Astrocyte (in vitro differentiated cells and primary cell): ENCODE measurements at places on chromosomes 1 and 21. TPM values are rescaled to one million over a fixed set of nuclear protein-coding genes. Genes with fewer than 3 reads are reported as not detected.

DNA sequence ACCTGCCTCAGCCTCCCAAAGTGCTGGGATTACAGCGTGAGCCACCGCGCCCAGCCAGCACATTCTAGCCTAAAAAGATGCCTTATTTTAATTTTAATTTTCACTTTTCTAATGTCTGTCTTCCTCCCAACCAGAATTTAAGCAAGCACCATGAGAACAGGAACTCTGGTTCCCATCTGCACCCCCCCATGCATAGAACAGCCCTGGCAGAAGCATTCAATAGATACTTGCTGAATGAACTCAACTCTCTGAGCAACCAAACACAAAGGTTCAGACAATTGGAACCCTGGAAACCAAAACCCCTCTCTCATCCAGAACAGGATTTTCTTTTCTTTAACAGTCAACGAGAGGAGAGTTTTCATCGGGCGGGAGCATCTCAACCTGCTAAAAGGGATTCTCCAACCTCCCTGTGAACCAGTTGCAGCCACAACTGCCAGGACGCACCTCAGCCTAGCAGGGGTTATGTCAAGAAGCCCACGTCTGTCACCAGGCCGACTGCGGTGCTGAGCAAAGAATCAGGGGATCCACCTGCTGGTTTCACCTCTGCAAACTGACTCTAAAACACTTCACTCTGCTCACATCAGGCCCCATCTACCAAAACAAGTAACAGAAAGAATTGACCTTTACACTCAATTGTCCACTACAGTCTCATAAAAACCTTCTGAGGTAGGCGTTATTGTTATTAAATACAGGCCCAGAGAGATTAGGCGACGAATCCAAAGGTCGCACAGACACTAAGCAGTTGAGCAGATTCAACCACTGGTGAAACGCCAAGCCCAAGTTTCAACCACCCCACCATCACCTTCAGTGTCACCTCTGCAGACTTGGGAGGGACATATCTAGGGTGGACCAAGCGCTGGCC lies 1.7 kb downstream of the KIAA2013 start:
- no peak for DNase-seq
- H3K4me1 ChIP-seq, result peaks cover 21% of the 10 kb centered on the region
- no peak overlapping the region for H3K27ac ChIP-seq
- no peaks in the 10 kb centered on the region for H3K27me3 ChIP-seq
- H3K4me3 ChIP-seq, result peak overlapping the region; percentile 63

GRCh38 chr1:223647249-223647648 lies 18.3 kb downstream of the CAPN8 start:
- H3K4me1 ChIP-seq, result no peaks in the 10 kb centered on the region
- DNase-seq, result no peak
- peaks cover 16% of the 10 kb centered on the region for H3K27me3 ChIP-seq
- H3K4me3 ChIP-seq, result no peak overlapping the region
- H3K36me3 ChIP-seq, result no peaks in the 10 kb centered on the region

GRCh38 chr1:178960482-178961240 lies 65.0 kb upstream of the FAM20B start:
- no peak overlapping the region for H3K27ac ChIP-seq
- no peak overlapping the region for H3K4me3 ChIP-seq
- no peaks in the 10 kb centered on the region for H3K36me3 ChIP-seq
- no peaks in the 10 kb centered on the region for H3K4me1 ChIP-seq
- no peaks in the 10 kb centered on the region for H3K27me3 ChIP-seq
- no peak for DNase-seq

DNA sequence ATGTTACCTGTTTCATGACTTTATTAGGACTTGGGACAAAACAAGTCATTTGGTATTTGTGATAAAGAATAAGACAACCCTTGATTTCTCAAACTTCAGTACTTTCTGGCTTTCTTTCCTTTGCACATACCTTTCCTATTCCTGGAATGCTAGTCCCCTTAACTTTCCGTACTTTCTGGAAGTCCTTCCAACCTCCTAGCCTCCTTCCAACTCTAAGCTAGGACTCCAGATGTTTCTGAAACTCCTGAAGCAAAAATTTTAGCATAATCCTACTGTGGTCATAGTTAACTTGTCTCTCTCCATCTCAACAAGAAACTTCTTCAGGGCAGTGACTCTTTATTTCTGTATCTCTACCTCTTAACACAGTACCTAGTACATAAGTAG lies 19.8 kb upstream of the C1orf105 start:
- no peak overlapping the region for H3K27ac ChIP-seq
- H3K4me1 ChIP-seq, result peaks cover 33% of the 10 kb centered on the region
- no peak for DNase-seq

- H3K36me3 ChIP-seq, result no peaks in the 10 kb centered on the region
- peaks cover 8% of the 10 kb centered on the region for H3K4me1 ChIP-seq
- H3K27ac ChIP-seq, result no peak overlapping the region
- DNase-seq, result peak; percentile 74
These were observed 67.8 kb downstream of the OBSCN start for GRCh38 chr1:228275430-228276173.

DNA sequence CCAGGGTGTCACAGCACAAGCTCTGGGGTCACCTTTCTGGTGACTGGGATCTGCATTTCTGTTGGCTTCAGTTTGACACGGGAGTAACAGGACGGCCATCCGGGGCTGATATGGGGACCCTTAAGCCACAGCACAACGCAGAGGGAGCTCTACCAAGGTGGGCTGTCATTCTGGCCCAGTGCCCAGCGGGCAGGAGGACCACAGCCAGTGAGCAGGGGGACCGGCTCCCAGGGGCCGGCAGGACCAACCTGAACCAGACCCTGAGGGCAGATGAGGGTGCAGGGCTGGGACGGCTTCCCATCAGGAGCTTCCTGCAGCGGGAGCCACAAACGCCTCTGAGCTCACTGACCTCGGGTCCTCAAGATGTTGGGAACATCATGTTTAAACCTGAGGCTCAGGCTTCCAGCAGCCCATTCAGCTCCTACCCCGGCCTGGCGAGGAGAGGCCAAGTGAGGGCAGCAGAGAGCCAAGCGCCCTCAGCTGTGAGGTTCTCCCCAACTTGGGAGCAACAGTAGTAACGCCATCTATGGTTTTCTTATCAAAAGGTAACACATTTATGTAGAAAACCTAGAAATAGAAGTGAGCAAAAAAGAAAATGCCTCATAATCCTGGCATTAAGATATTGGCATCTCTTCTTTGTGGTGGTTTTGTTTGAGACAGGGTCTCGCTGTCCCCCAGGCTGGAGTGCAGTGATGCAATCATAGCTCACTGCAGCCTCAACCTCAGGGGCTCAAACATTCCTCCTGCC lies 26.8 kb downstream of the TMEM201 start:
- H3K4me3 ChIP-seq, result no peak overlapping the region
- no peaks in the 10 kb centered on the region for H3K27me3 ChIP-seq
- no peaks in the 10 kb centered on the region for H3K36me3 ChIP-seq
- DNase-seq, result peak; percentile 9

The LCE1E gene
- total RNA-seq, result not detected in 2 replicates

The NUP210L gene
- 0.07 TPM in 1 of 2 replicates, not detected in the other for total RNA-seq
